Right forelimb (tissue), 1 donor: ENCODE measurements at places on chromosomes 4 and X.

- DNase-seq, result no peak
Measured at GRCh38 chr4:122900314-122900713, 22.1 kb downstream of the NUDT6 start.

- no peak for DNase-seq
Measured at GRCh38 chr4:24970191-24970590, 57.3 kb upstream of the CCDC149 start.

DNA sequence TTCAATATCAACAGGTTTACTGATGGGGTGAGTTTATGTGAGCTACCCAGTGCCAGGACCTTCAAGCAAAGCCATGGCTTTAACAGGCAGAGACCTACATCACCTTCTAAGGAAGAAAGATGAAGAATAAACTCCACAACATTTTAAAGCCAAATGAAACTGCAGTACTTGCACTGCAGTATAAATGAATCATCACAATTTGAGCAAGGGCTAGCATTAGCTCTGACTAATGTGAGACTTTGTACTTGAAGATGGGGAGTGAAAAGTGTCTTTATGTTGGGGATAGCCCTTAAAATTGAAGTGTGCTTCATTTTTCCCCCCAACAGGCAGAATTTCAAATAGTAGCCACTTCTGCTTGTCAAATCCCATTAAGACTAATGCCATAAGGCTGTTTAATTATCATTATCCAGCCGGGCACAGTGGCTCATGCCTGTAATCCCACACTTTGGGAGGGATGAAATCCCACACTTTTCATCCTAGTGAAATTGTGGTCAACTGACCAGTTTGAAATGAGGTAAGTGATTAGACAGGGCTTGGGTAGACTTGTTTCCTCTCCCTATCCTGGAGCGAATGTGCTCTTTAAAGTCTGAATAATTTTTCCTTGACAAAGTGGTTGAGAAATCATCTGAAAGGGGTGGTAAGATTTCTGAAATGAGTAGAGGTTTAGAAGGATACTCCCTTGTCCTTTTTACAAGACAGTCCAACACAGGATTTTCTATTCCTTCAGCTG lies 27.2 kb upstream of the GPR34 start:
- no peak for DNase-seq

DNA sequence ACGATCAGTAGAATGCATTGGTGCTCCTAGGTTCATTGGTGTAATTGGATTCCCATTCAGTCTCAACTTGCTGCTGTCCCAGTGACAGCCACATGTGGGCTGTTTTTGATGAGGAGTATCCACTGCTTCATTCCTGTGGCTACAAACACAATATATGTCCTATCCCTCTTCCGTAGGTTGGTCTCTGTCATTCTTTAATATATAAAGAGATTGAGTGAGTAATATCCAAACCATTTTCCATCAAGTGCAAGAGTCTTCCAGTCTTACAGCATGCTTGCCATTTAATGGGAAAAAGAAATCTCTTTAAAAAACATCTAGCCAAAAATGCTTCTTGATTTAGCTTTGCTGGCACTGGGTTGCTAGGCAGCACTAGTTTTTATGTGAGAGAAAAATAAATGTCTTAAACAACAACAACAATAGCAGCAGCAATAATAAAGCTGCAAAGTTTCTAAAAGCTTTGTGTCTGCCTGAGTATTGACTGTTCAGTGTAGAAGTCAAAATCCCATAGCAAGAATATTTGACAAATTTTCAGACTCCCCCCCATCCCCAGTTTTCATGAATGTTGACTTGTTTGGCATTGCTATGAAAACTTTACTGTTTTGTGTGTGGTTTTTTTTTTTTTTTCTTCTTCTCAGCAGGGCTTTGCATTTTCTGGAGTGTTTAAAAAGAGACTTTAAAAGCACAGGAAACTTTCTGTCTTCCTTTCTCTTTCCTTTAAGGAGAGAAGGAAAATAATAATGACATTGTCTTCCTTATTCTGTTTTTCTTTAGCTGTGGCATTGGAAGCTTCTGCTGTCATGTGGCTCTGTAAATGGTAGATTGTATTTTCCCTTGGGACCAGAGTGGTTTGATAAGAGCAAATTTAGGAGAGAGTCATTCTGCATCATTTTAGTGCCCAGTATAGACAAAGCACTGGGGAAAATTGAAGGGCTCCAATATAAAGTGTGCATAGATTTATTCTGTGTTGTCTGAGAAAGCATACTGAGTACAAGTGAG lies 244.3 kb downstream of the ARHGAP10 start:
- no peak for DNase-seq

- no peak for DNase-seq
Measured at GRCh38 chrX:103503163-103503852, 16.0 kb downstream of the RAB40A start.

- DNase-seq, result no peak
Measured at GRCh38 chr4:173489514-173489913, 40.5 kb downstream of the HAND2 start.

DNA sequence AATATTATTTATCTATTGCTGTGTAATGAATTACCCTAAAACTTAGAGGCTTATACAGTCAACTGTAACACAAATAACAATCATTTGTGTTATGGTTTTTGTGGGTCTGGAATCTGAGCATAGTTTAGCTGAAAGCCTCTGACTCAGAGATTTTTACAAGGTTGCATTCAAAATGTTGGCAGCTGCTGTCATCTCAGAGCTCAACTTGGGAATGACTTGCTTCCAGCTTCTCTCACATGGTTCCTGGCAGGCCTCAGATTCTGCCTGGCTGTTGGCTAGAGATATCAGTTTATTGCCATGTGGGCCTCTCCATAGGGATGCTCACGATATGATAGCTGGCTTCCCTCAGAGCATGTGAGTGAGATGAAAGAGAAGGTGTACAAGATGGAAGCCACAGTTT lies 70.2 kb upstream of the BRWD3 start:
- DNase-seq, result no peak

DNA sequence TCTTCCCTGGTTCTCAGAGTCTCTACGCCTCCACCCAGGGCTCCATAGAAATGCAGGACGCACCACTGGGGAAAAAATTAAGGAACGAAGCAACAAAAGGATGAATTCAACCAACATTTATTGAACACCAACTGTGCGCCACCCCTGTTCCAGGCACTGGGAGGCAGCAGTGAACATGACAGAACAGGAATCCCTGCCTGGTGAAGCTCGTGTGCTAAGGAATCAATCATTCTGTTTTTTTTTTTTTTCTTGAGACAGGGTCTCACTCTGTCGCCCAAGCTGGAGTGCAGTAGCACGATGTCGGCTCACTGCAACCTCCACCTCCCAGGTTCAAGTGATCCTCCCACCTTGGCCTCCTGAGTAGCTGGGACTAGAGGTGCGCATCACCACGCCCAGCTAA lies 1.9 kb upstream of the FTSJ1 start:
- no peak for DNase-seq

GRCh38 chr4:139919521-139919920 lies 234.5 kb downstream of the MAML3 start:
- peak; percentile 53 for DNase-seq

DNA sequence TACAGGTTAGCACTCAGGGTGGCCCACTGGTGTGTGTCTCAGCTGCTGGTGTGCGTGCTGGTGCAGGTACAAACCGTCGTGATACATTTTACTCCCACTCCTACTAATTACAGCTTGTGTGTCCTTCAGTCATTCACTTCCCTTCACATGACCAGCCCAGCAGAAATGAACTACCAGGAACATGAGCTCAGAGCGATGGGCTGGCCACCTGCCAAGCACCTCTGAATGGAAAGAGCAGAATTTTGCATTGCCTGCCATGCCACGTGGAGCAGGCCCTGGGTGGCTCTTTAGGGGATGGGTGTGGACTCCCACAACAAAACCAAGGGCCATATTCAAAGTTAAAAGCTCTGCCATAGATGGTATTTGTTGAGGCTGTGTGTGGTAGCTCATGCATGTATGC lies 58.9 kb upstream of the PGM2 start:
- no peak for DNase-seq
